ENCODE measurements at places on chromosomes 5 and 9.

DNA sequence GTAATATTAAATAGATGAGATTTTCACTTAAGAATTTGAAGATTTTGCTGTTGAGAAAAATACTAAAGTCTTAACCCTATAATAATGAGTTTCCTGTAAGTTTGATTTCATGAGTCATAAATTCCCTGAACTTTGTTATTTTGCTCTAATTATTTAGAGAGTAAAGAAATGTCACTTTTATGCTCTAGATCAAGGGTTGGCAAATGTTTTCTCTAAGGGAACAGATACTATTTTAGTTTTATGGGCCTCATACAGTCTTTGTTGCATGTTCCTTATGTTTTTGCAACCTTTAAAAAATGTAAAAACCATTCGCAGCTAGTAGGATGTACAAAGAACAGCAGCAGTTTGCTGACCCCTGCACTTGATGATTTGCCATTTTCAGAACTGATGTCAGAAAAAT is 480 bp upstream of the TXNDC8 start:
- DNase-seq: no peak

DNA sequence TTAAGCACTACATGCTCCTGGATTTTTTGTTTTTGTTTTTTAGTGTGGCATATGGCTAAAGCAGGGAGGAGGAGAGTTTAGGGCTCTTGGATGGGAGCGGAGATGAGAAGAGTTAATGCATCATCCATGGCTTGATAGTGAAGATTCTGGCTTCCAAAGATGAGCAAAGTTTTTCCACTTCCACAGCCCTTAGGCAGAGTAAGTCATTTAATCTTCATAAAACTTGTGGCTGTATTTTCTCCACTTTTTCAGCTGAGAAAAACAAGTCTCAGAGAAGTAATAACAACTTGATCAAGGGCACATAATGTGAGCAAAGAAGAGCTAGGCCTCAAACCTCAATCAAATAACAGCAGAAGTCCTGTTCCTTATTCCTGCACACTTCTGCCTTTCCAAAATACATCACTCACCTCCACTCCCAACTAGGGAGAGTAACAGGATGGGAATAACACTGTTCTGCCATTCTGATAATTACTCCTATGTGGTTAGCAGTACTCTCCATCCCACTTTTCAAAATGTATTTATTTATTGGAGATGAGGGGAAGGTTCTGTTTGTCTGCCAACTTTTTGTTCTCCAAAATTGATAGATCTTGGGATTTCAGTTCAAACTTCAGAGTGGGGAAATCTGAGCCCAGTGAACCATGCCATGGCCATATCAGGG is 53.7 kb upstream of the DPYSL3 start:
- no peak for DNase-seq

- DNase-seq: no peak
Measured at GRCh38 chr9:112184946-112185345, 9.8 kb upstream of the SUSD1 start.

DNA sequence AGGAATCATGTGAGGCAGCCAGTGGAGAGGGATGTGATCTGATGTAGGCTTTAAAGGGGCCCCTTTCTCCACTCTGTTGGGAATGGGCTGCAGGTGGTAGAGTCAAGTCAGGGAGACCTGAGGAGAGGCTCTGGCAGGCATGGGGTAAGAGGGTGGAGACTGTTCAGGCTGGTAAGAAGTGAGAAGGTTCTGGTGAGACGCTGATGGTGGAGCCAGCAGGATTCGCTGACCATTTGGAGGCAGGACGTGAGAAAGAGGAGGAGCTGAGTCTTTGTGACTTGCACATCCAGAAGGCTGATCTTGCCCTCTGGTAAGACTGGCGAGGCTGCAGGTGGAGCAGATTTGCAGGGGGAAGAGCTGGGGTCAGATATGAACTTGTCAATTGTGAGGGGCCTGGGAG is 248.0 kb downstream of the NSG2 start:
- DNase-seq: no peak

DNA sequence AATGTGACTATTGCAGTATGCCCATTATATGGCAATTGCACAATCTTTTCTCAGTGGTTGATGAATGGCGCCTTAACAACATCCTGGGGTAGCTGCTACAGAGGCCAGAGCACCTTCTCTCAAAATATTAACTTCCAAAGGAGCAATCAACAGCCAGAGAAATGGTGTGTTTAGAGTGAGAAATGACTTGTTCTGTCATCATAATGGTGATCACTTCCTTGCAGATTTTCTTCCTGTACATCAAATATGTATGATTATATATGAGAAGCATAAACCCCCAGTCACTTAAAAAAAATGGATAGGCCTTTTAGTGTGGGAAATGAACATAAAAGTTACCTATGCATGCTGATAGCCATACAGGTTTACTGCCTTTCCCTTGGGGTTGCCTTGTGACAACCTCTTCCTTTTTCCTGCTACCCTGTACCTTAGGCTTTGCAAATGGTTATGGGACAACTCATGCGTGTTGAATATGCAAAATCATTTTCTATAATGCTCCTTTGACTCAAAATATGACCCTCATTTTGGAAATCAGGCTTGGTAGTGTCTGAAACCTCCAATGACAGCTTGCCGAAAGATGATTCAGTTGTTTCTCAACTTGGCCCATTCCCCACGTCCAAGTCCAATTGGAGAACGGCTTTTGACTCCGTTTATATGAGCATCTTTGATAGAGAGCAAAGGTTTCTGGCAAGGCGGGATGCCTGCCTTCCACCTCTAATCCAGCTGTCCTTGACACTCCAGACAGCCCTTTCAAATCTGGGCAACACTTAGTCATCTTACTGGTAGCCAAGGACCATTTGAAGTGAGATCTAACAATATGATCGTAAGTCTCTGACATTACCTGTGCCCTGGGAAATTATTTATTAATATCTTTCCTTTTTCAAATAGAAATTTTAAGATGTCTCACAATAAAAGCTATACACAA is 69.3 kb downstream of the SLC1A1 start:
- no peak for DNase-seq

DNA sequence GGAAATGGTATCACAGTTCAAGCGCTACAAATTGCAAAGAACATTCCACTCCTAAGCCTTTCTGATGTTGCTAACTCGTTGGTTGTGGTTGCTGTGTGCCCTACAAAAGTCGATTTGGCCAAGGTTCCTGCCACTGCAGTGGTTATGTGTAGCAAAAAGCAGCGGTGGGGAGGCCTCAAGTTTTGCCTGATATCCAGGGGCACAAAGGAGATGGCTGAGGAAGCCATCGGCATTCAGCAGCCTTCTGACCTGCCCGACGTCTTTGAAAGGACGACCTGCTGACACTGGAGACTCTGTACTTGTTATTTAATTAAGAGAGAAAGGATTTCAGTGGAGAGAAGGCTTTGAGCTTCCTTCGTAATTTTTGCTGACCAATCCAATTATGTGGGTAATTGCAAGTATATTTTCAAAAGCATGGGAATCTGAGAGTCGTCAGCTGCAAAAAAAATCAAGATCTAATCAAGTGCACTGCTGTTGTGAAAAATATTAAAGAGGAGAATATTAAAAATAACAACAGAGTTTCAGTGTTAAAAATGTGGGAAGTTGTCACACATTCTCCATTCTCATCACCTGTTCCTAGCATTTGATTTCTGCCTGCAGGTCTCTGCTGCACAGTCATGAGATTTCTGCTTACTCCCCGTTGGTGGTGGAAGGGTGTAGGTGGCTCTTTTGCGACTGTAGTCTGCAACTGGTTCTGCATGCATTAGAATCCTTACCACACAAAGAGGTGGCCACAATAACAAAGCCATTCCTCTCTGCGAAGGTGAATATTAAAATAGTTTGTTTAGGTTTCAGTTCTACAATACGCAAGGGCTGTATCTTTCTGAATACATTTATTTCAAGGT is 319.2 kb downstream of the IRX2 start:
- DNase-seq: no peak

GRCh38 chr5:56490971-56491468 is 257.9 kb upstream of the ANKRD55 start:
- DNase-seq: no peak

GRCh38 chr5:79416499-79416898 is 97.4 kb downstream of the HOMER1 start:
- no peak for DNase-seq

- no peak for DNase-seq
Measured at GRCh38 chr5:94288937-94289336, 329.5 kb downstream of the KIAA0825 start.
